SJSA1 (cell line): ENCODE measurements at places on chromosomes 2 and 18. TPM values are rescaled to one million over a fixed set of nuclear protein-coding genes. Genes with fewer than 3 reads are reported as not detected.

ADD2 gene
- not detected in 2 replicates for total RNA-seq

PRKRA gene
- 54.0 and 80.1 TPM in 2 replicates for total RNA-seq

VWA3B gene
- not detected in 2 replicates for total RNA-seq

- 0 out of 2 replicates have a peak, but pooled peaks cover 4% of the 10 kb centered on the region for H3K27me3 ChIP-seq
- no peaks in the 10 kb centered on the region for H3K36me3 ChIP-seq
- no peak for DNase-seq
- no peak overlapping the region for H3K4me3 ChIP-seq
- no peak overlapping the region for H3K27ac ChIP-seq
- no peaks in the 10 kb centered on the region for H3K4me1 ChIP-seq
These were observed 30.3 kb downstream of the TFCP2L1 start for GRCh38 chr2:121254748-121255147.

DNA sequence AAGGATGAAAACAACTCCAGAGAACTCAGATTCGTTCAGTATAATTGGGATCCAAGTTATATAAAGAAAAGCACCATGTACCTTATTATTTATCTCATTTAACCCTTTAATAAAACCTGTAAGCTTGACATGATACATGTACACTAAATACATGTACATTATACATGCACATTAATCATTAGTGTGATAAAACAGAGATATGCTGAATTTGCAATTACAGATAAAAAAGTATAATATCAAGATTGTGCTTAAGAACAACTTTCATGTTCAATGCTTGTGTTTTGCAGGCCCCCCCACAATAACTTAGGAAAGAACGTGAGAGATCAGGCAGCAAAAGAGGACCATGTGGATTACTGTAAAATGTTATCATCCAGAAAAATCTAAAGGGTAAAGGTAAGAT is 385.4 kb upstream of the GYPC start:
- DNase-seq = no peak
- no peaks in the 10 kb centered on the region for H3K27me3 ChIP-seq
- no peak overlapping the region for H3K27ac ChIP-seq
- no peak overlapping the region for H3K4me3 ChIP-seq
- no peaks in the 10 kb centered on the region for H3K4me1 ChIP-seq

- no peaks in the 10 kb centered on the region for H3K27me3 ChIP-seq
- peak; percentile 62 for DNase-seq
- peak overlapping the region; percentile 13; the same call in 1 of the 2 replicates for H3K27ac ChIP-seq
- H3K4me3 ChIP-seq = no peak overlapping the region
- H3K36me3 ChIP-seq = no peaks in the 10 kb centered on the region
These were observed 275.8 kb downstream of the LNPK start for GRCh38 chr2:175726223-175726622.

DNA sequence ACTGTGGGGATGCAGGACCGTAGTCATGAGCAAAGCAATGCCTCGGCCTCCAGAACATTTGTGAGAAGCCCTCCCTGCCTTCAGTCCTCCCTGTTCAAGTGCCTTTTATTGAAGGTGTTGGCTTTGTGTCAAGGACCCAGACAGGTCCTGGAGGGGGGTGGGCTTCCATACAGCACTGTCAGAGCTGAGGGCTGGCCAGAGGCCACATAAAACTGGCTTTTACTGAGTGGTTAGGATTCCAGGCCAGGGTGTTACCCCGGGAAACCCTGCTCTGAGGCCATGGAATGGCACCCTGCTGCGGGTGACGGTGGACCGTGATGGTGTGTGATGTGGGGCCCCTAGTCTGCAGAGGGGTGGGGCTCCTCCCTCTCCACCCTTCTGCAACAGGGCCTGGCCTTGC is 41.6 kb downstream of the TOGARAM2 start:
- H3K4me1 ChIP-seq = 0 out of 2 replicates have a peak, but pooled peaks cover 4% of the 10 kb centered on the region
- H3K4me3 ChIP-seq = no peak overlapping the region
- no peak for DNase-seq
- H3K27ac ChIP-seq = no peak overlapping the region

DNA sequence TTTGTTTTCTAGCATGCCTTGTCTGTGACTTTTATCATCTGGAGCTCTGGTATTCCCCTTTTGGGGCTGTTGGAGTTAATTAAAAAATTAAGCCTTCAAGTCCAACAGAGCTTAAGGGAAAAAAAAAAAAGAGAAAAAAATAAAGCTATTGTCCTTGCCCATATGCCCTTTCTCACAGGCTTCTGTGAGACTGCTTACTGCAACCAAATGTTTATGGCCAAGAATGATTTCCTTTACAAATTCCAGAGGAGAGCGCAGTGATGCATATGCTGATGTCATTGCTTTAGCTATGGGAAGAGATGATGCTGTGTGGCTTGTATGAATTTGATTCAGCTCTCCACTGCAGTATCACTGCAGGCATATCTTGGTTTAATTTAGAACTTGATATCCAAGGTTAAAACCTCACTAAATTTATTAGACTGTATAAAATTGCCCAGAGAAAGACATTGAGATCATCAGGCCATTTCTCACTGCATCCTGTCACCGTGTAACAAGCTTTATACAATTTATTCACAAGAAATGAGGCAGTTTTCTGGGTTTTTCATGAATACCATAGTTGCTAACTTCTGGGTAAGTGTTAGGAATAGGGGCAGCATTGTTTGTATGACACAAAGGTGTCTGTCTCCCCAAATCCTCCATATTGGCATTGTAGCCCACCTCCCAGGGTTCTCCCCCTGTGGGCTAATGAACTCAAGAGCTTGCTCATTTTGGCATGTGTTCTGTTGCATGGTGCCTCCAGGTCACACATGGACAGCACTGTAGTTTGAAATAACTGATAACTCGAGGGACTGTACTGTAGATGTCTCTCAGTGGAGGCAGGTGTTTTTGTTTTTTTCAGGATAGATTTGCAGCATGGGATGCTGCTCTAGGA is 85.0 kb downstream of the TANC1 start:
- no peak overlapping the region for H3K4me3 ChIP-seq
- H3K27ac ChIP-seq = peak overlapping the region; percentile 60
- peak; percentile 55 for DNase-seq
- H3K27me3 ChIP-seq = no peaks in the 10 kb centered on the region
- peaks cover 61% of the 10 kb centered on the region for H3K4me1 ChIP-seq

DNA sequence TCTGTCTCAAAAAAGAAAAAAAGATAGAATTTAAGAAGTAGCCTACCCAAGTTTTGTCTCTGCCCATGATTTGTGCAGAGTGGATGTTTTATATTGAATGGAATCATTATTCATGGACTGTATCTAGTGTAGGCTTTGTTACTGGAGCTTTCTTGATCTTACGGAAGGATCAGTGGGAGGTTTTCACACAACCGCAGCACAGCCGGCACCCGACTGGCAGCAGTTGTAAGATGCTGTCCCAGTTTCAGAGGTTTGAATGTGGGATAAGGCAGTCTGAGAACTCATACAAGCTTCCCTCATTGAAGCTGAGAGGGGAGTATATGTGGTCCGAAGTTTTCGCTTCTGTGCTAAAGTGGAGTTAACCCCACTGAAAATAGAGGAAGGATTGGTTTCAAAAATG is 19.7 kb upstream of the SAG start:
- peaks cover 22% of the 10 kb centered on the region for H3K4me1 ChIP-seq
- no peaks in the 10 kb centered on the region for H3K27me3 ChIP-seq
- H3K4me3 ChIP-seq = no peak overlapping the region

- H3K27me3 ChIP-seq = no peaks in the 10 kb centered on the region
- DNase-seq = no peak
- H3K4me3 ChIP-seq = no peak overlapping the region
These were observed 28.2 kb upstream of the STAT4 start for GRCh38 chr2:191178806-191179514.

DNA sequence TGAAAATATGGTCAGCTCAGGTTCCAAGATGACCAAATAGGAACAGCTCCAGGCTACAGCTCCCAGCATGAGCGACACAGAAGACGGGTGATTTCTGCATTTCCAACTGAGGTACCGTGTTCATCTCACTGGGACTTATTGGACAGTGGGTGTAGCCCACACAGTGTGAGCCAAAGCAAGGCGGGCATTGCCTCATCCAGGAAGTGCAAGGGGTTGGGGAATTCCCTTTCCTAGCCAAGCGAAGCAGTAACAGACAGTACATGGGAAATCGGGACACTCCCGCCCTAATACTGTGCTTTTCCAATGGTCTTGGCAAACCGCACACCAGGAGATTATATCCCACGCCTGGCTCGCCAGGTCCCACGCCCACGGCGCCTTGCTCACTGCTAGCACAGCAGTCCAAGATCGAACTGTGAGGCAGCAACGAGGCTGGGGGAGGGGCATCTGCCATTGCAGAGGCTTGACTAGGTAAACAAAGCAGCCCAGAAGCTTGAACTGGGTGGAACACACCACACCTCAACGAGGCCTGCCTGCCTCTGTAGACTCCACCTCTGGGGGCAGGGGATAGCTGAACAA is 57.5 kb downstream of the WDPCP start:
- H3K4me1 ChIP-seq = no peaks in the 10 kb centered on the region
- H3K36me3 ChIP-seq = no peaks in the 10 kb centered on the region
- no peak overlapping the region for H3K4me3 ChIP-seq
- no peak for DNase-seq
- H3K27ac ChIP-seq = no peak overlapping the region
- no peaks in the 10 kb centered on the region for H3K27me3 ChIP-seq

DNA sequence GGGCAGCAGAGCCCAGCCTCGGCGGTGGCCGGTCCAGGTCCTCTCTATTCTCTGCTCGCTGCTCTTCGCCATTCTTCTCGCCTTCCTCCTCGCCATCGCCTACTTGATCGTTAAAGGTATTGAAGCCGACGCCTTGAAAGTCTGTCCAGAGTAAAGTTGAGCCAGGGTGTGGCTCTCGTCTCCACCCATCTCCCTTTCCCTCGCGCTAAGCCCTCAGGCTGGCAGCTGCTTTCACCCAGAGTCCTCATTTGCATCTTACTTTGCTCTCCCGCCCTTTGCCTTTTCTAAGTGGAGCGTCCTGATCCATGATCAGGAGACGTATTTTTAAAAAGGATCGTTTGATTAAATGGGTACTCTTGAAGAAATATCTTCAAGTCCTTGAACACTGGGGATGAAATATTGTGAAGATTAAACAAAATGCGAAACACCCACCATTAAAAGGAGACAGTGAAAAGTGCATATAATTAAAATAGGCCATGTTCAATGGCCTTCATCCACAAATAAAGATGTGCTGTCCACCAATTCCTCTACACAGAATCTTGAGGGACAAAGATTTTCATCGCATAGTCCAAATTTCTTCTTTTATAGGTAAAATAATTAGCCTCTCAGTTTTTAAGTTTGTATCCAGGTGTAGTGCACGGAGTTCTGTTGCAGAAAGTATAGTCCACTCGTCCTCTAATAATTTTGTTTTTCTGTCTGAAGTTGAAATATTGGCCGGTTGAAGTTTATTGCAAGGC is 657 bp downstream of the ARL6IP6 start:
- H3K36me3 ChIP-seq = peaks cover 46% of the 10 kb centered on the region
- H3K4me3 ChIP-seq = peak overlapping the region; percentile 85
- H3K27ac ChIP-seq = peak overlapping the region; percentile 91
- no peak for DNase-seq
